ENCODE measurements at places on chromosomes 11 and 22. TPM values are rescaled to one million over a fixed set of nuclear protein-coding genes. Genes with fewer than 3 reads are reported as not detected.

Gene APOL1
- 40.5 TPM for total RNA-seq

Gene C11orf97
- not detected for total RNA-seq

Gene SHISA8
- 1.1 TPM for total RNA-seq

Gene KDM4E
- 0.09 TPM for total RNA-seq

Gene CBLIF
- not detected for total RNA-seq

Gene MUC5AC
- total RNA-seq, result not detected

Gene CHORDC1
- total RNA-seq, result 68.5 TPM

Gene OR5P2
- total RNA-seq, result not detected

Gene FAT3
- not detected for total RNA-seq

Gene C11orf52
- not detected for total RNA-seq

Gene GGTLC2
- total RNA-seq, result not detected

Gene PATE4
- not detected for total RNA-seq

All from activated naive CD4-positive, alpha-beta T cell treated with anti-CD3 and anti-CD28 coated beads, Interleukin-2, amount 50 U/mL, for 72 hours (primary cell).